ENCODE measurements at places on chromosomes 1 and 21. TPM values are rescaled to one million over a fixed set of nuclear protein-coding genes. Genes with fewer than 3 reads are reported as not detected.

RIMS3 gene
- total RNA-seq = 11.2 TPM

VHLL gene
- total RNA-seq = not detected

RGS8 gene
- total RNA-seq = not detected

HSPB7 gene
- 272 TPM for total RNA-seq

FCGR3B gene
- total RNA-seq = 9.3 TPM

KCNJ15 gene
- 2.3 TPM for total RNA-seq

MYCL gene
- 0.14 TPM for total RNA-seq

RGS5 gene
- total RNA-seq = 297 TPM

UCK2 gene
- total RNA-seq = 20.8 TPM

ATP1A4 gene
- not detected for total RNA-seq

CFAP126 gene
- not detected for total RNA-seq

KIF21B gene
- total RNA-seq = 2.6 TPM

SERTAD4 gene
- total RNA-seq = 2.4 TPM

OR6F1 gene
- not detected for total RNA-seq

VAV3 gene
- 7.3 TPM for total RNA-seq

MYOG gene
- not detected for total RNA-seq

HSD3B1 gene
- not detected for total RNA-seq

PGBD5 gene
- total RNA-seq = 0.43 TPM

CFAP74 gene
- total RNA-seq = not detected

MYBPHL gene
- total RNA-seq = 0.29 TPM

PRR9 gene
- not detected for total RNA-seq

FRRS1 gene
- total RNA-seq = 17.5 TPM

ITGB2 gene
- 122 TPM for total RNA-seq

RASAL2 gene
- 31.0 TPM for total RNA-seq

OR14K1 gene
- total RNA-seq = not detected

ATAD3B gene
- 13.1 TPM for total RNA-seq

LRRC53 gene
- not detected for total RNA-seq

SYDE2 gene
- 11.0 TPM for total RNA-seq

EPHB2 gene
- total RNA-seq = 11.4 TPM

SPATA45 gene
- total RNA-seq = not detected

FCRL1 gene
- total RNA-seq = 0.29 TPM

AADACL3 gene
- total RNA-seq = not detected

RGSL1 gene
- total RNA-seq = not detected

CNTN2 gene
- 0.28 TPM for total RNA-seq

UBL4B gene
- total RNA-seq = 0.19 TPM

RIPK4 gene
- 0.69 TPM for total RNA-seq

GNB1 gene
- 379 TPM for total RNA-seq

CELA3B gene
- 2.5 TPM for total RNA-seq

ACTL8 gene
- total RNA-seq = not detected

Measured in posterior vena cava (tissue), 2 donors.